Left cardiac atrium (tissue), 4 donors: ENCODE measurements at places on chromosomes 6 and 20.

- DNase-seq: no peak
Measured at GRCh38 chr20:22207280-22207679, 377.1 kb downstream of the FOXA2 start.

DNA sequence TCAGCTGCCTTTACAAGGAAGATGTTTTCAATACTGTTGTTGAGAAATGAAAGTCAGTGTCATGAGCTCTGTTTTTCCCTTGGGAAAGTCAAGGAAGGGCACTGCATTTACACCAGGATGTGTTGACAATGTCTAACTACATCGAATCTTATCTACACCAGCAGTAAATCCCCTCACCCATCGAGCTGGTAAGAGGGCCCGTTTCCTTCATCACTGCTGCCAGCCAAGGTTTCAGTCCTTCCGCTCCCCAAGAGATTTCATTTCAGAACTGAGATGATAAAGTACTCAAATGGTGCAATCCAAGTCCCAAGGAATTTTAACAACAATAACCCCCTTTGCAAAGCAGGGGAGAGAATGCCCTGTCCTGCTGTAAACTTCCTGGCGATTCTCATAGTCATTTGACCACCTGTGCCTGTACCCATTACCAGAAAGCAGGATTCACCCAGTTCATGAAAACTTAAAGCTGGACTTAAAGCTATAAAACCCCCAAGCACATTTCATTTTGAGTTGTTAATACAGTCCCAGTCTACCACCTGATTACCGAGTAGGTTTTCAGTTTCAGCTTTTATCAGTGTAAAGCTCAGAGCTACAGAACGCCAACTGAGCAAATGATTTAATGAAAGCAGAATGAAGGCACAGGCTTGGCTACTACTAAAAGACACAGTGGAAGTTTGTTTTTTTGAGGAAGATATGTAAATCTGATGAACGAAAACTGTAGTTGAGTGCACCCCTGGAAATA lies 122.5 kb upstream of the TAB2 start:
- no peak for DNase-seq

- no peak for DNase-seq
Measured at GRCh38 chr6:135540207-135540840, 42.8 kb upstream of the AHI1 start.

- no peak for DNase-seq
Measured at GRCh38 chr6:56663344-56663743, 20.7 kb upstream of the DST start.

DNA sequence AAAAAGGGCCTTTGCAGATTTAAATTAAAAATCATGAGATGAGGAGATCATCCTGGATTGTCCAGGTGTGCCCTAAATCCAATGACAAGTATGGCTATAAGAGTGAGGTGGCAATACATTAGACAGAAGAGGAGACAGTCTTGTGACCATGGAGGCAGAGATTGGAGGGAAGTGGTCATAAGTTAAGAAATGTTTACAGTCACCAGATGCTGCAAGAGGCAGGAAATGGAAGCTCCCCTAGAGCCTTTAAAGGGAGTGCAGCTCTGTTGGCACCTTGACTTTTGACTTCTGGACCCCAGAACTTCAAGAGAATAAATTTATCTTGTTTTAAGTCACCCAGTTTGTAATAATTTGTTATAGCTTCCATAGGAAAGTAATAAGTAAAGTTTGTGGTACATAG lies 61.1 kb downstream of the HMGN3 start:
- no peak for DNase-seq
